ENCODE measurements at places on chromosomes 5 and 9. TPM values are rescaled to one million over a fixed set of nuclear protein-coding genes. Genes with fewer than 3 reads are reported as not detected.

DNA sequence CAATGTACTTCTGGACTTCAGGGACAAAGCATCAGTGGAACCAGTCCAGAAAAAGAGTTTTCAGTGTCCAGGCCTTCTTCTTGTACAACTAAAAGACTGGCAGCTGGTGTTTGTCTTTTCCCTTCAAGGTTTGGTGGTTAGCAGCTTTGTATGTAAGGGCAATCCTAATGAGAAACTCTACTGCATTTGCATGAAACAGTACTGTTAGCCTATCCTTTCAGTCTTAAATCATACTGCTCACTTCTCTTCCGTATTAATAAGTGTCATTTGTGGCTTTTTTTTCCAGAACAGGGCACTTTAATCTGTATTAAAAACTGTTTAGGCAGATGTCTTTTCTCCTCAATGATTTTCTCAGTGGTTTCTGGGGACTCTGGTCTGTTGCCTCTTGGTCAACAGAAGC, 48.9 kb downstream of the FAM174A start:
- no peak for DNase-seq

GRCh38 chr5:155027993-155028629, 14.6 kb downstream of the KIF4B start:
- DNase-seq: no peak

DNA sequence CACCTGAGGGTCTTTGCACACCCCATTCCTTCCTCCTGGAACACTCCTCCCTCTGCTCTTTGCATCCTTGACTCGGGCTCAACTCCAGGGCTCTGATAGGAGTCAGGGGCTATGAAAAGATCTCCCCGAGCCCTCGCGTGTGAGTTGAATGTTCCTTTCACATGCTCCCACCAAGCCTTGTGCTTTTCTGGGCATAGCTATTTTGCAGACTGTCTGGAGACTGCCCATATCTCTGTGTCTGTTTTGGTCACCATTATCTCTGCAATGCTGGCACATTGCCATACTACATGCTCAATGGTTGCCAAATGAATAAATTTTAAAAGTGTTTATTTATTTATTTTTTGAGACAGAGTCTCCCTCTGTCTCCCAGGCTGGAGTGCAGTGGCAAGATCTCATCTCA, 56.9 kb upstream of the PLPP1 start:
- no peak for DNase-seq

DNA sequence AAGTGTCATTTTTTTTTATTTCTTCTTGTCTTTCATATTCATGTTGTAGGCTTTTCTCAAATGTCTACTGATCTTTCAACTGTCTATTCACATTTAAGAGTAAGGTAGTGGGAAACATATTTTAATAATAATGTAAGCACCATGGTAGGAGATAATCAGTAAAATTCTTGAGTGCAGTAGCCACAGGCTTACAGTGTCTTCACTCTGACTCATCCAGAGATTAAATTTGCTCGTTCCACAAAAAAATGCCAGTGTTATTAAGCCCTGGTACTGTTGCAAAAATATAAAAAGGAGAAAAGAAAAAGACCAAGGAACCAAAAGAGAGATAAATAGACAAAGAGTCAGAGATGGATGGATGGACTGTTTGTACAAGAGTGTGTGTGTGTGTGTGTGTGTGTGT, 43.0 kb downstream of the PARP8 start:
- no peak for DNase-seq

DNA sequence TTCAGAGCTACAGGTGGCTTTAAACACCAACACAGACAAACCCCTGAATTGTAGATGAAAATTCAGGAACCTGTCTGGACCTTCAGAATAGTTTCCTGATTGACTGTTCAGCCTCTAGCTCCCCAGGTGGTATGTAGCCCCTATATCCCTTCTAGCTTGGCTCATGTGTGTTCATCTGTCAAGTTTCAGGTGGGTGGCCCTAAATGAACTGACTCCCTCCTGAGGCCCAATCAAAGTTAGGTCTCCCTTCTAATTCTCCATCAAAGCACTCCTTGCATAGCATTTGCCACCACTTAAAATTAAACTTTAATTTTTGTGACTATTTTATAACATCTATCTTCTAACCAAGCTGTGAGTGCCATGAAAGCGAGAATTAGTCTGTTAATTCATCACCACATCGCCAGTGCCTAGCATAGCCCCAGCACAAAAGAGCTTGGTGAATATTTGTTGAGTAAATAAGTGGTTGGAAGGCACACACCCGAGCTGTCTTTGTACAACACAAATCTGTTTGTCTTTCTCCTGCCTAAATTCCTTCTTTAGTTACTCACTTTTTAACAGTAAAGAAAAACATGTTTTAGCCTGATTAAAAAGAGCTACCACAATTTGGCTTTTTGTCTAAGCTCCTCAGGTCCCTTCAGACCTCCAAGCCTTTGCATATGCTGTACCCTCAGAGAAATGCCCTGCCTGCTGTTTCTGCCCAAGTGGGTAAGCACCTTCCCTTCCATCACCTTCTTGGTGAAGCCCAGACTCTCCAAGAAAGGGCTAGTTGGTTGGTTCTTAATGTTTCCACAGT, 138.1 kb upstream of the HMHB1 start:
- DNase-seq: no peak

DNA sequence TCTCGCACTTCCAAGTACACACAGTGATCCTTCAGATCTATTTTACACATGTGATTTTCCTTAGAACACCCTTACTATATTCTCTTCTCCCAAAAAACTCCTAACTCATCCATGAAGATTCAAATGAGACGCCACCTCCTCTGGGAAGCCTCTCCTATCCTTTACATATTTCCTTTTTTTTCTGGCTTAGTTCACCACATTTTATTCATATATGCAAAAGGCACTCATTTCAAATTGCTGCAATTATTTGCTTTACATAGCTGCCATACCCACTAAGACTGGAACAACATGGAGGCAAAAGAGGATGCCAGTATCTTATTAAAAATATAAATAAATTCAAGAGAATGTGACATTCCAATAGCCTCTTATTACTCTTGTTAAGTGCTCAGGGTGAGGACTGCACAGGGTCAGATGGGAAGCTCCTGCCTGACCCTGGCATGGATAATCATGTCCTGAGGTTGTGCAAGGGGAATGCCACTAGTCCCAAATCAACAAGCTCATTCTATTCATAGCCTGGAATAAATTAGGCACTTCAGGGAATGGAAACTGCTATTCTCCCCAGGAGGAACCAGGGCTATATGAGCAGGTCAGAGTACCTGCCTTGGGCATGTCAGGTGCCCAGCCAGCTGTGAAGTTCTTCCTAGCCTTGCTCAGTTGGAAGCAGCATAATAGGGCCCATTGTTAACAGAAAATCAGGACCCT, 262.9 kb downstream of the FBXL17 start:
- no peak for DNase-seq

DNA sequence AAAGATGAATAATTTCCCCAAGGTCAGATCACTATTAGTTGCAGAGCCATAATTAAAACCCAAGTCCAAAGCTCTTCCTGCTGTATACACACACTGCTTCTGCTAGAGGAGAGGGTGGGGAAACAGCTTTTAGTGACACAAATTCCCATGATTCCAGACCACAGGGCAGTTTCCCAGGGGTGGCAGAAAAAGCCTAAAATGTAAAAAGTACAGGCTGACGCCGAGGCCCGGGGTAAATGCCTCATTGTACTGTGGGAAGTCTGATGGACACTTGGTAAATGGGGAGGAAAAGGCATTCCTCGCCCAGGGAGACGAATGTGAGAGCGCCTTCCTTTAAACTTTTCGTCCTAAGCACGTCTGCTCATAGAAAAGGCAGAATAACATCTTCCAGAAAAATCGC, 65.7 kb downstream of the DENND1A start:
- DNase-seq: no peak

DNA sequence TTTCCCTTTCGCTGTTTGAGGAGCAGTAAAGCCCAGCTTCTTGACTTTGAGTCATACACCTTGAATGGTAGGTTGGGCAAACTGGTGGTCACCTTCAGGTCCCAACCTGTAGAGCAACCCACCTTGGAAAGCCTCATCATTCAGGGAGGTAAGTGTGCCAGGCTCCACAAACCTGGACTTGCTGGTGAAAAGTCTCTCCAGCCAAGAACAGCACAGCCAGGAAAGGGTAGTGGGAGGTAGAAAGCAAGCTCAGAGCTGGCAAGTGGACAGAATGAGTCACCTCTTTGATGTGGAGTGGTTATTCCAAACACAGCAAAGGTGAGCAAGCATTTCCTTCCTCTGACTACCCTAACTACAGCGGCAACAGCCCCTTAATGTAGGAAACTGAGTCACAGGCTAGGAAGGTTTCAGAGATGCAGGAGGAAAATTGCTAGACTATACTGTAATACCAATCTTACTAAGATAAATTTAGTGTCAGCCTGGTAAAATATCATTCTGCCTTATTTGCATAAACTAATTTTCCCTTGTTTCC, 117.5 kb upstream of the MTAP start:
- DNase-seq: no peak

GRCh38 chr9:134912126-134912840, 5.4 kb downstream of the FCN1 start:
- DNase-seq: no peak

DNA sequence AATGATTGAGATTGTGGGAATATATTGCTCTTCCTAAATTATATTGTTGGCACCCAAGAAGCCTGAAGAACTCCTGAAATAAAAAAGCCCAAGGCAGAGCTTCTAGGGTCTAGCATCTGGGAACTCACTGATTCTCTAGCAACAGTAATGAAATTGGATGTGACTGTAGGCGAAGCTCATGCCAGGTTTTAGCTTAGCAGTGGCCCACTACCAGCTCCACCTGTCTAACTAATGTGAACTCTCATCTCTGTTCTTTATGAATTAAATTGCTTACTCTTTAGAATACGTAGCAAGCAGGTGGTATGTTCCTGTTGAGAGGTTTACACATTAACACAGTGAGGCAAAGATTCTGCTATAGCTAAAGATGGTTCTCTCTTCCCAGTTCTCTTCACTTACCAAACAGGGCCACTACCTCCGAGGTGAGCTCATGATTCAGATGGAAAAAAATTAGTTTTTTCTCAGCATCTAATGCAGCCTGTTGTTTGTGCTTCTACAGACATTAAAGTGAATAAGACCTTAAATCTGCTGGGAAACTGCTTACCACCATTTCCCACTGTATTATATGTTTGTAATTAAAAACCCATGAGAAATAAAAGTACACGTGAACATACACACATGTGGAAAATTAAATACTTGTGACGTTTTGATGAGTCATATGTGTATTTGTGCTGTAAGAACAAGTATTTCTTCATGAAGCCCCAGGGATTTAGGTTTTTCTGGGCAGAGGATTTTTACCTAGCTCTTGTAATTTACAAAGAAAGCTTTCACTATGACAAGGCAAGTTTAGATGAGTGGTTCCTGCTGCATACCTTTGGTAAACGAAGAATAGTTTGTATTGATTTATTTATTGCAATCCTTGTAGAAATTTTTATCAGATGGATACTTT, 360.1 kb downstream of the KDM4C start:
- no peak for DNase-seq

DNA sequence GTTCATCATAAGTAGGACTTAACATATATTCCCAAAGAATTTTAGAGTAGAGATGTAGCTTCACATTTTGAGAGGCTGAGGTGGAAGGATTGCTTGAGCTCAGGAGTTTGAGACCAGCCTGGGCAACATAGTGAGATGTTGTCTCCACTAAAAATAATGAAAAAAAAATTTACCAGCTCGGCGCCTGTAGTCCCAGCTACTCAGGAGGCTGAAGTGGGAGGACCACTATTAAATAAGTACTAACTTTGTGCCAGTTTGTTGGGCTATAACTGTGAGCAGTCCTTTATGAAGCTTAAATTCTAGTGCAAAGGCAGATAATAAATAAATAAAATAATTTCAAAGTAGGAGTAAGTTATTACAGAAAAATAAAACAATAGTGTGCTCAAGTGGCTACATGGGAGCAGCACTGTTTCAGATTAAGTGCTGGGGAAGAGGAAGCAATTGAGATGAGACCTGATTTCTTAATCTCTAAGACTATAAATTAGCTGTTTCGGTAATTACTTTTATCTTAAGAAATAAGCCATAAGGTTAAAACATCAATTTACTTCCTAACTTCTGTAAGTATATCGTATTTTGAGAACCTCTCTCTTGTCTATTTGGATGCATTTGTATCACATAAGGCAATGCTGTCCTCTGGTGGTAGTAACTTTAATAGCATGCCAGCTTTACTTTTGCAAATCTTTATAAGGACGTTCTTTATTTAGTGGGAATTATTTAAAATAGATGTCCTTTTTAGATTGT, 98.9 kb downstream of the CSNK1G3 start:
- no peak for DNase-seq

GRCh38 chr9:306907-307306, 92.2 kb downstream of the DOCK8 start:
- DNase-seq: no peak

DNA sequence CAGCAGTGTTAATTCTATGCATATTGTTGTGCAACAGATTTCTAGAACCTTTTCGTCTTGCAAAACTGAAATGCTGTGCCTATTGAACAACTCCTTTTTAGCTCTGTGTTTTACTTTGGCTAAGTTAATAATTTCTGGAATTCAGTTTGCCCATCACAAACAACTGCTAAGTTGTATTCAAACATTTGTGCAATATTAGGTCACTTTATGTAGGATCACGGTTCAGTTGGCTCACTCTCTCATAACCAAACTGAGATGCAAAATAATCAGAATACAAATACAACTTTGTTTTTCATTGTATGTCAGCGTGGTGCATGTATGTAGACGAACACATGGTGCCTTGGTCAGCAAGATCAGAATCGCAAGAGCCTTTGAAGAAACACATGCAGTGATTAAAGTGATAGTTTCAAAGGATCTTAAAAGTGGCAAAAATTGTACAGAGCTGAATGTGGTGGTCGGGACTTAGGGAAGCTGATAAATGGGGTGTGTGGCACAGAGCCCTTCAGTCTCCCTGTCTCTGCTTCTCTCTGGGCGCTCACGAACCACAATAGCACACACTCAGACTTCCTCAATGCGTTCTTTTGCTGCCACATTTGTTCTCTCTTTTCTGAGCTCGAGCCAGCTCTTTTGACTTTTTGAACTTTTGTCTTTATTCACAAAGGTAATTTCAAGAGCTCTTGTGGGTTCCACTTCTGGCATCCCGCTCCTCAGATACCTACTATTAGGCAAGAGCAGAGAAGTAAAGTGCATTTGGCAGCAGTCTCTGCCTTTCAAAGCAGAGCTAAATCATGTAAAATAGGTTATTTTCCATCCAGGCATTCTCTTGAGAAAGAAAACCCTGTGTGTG, 112.4 kb upstream of the CTSL start:
- DNase-seq: no peak

The SPOCK1 gene
- total RNA-seq: 10.8 TPM

The FBXL7 gene
- 29.2 TPM for total RNA-seq

The EIF4E1B gene
- total RNA-seq: not detected

The SLC6A19 gene
- total RNA-seq: not detected

The SPINK5 gene
- total RNA-seq: not detected
